ENCODE measurements at places on chromosomes 6 and 20.

DNA sequence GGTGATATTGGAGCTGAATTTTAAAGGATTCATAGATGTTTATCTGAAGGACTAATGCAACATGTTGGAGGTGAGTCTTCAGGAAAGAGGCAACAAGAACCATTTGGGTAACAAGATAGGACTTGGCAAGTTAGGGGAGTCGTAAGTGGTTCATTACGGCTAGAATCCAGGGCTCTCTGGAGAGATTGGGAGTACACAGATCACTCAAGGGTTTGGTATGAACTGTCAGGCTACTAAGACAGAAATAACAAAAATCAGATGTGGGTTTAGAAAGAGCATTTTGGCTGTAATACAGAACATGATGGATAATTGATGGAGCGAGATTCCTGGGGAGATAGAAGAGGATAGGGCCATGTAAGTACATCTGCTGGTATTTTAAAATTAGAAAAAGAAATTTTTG is 86.3 kb upstream of the ESR1 start:
- no peak for DNase-seq

DNA sequence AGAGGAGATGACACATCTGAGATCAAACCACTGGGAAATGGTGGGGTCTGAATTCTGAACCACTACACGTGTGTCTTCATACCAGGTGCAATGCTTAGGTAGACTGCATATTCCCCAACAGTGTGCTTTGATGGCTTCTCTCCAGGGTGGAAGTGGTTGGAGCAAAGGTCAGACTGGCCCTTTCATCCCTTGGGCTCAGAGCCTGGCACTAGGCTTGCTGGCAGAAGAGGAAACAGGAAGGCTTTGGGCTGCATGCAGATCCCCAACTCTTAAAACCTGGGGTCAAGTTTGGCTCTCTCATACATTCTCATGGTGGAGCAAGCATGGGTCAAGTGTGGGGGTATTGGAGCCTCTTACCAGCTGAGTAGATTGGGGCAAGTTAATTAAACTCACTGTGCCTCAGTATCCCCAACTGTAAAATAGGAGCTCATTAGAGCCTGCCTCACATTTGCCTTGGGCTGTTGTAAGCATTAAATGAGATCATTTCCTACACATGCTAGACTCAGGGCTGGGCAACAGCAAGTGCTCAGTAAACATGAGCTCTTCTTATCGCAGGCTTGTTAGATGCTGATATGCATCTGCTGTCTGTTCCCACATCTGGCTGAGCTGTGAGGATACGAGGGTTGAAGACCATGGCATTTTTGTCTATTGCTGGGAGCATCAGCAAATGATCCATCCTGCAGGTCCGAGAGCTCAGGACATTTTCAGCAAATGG is 51.6 kb upstream of the FAM83D start:
- DNase-seq, result no peak

DNA sequence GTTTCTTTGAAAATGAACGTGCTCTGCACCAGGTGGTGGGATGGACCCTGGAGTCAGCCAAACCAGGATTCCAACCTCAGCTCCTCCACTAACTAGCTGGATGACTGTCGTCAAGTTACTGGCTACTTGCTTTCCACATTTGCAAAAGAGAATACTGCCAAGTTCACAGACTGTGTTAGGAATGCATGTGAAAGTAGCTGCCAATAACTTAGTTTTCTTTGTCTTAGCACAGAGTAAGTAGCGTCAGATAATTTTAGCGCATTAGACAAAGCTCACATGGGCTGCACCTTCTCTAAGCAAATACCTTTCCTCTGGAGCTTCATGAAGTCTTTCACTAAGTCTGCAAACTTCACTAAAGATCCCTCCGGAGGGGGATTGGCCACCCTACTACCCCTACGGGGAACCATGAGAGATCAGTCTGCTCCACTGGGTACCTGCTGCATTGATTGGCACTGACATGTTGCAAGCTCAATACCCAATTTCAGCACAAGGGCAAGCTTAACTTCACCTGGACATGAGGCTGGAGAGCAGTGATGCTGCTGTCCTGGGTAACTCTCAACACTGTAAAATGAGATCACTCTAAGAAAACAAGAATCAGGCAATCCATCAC is 113.9 kb downstream of the MBOAT1 start:
- no peak for DNase-seq

DNA sequence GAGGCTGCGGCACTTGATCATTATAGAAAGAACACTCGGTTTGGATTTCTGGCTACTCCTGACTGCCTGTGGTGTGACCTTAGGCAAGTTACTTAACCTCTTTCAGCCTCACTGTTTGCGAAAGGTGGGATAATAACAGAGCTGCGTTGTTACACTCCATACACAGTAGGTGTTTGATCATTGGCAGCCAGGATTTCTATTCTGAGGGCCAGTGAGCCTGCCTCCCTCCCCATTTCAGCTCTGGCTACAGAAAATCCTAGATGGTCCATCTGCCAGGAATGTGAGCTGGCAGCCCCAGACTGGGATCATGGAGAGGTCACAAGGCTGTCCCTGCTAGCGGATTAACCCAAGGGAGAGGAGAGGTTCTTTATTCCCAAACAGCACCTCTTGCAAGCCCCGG is 2.7 kb downstream of the KCNB1 start:
- no peak for DNase-seq

GRCh38 chr20:24479595-24479994 is 10.2 kb downstream of the SYNDIG1 start:
- DNase-seq, result no peak

- DNase-seq, result no peak
Measured at GRCh38 chr6:148501178-148501590, 158.5 kb downstream of the SASH1 start.

DNA sequence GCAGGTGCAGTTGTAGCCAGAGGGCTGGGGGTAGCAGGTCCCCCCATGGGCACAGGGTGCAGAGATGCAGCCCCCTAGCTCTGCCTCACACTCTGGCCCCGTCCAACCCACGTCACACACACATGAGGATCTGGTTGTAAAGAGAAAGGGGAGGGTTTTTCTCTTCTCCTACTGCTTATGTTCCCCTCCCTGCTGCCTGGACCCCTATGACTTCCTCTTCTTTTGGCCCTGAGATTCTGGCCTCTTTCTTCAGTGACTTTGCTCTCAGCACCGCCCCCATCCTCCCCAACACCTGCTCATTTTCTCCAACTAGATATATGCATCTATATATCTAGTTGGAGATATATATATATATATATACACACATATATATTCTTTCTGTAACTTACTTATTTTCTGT is 9.7 kb downstream of the NOTCH4 start:
- no peak for DNase-seq

DNA sequence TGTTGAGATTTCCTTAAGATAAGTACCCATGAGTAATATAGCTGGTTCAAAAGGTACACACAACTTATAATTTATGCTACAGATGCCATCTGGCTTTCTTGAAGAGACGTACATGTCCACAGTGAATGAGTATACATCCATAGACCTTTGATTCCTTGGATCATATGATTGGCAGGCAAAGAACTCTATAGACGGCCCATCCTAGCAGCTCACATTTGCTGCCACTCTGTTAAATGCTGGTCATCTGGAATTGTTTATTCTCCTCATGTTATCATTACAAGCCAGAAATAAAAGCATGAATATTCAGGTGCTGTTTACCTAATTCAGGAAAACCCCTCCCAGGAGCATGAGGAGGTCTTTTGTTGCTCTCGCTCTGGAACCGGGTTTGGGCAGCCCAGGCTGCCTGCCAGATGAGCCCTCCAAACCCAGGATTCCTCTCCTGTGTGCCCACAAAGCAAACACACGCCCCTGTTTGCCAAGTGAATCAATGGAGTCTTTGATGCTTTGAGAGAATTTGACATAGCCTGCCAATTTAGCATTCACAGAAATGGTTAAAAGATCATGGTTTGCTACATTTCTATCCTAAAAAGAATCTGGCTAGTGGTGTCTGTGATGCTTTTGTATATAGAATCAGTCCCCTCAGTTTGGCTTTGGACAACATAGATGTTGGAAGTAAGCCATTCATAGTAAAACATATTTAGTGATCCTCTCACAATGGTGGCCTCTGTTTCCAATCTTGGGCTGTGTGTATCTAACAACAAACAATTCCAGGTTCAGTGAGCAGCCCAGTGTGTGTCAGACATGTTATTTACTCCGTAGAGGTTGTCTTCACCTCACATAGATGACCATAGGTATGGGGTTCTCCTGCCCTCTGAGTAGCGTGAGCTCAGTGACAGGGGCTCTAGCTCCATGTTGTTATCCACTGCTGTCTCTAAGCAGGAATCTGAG is 17.5 kb upstream of the PLCG1 start:
- no peak for DNase-seq

GRCh38 chr6:79269877-79270276 is 35.4 kb upstream of the HMGN3 start:
- no peak for DNase-seq

DNA sequence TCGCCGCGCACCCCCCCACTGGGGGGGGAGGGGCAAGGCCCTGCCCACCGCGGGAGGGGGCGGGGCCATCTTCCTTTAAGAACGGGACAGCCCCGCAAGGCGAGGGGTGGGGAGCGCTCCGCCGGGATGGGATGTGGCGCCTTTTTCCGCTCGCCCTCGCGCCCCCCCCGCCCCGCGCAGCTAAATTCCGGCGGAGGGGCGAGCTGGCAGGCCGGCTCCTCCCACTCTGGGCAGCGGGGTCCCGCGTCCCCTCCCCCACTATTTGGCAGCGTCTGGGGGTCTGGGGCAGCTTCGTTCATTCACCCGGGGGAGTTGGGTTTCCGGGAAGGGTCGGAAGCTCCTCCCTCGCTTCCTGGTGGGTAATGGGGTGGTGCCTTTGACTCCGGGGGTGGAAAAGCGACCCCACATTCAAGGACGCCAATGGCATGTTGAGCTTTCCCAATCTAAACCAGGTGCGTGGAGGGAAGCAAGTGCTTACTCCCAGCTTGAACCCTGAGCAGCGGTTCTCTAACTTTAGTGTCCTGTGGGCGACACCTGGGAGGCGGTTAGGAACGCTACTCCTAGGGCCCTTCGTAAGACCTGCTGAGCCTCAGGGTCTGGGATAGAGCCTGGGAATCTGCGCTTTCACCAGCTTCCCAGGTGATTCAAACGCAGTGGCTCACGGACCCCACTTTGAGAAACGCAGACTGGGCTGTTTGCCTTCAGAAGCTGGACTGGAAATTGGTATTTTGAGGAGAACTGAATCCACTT is 927 bp downstream of the ASXL1 start:
- peak; percentile 9 for DNase-seq

DNA sequence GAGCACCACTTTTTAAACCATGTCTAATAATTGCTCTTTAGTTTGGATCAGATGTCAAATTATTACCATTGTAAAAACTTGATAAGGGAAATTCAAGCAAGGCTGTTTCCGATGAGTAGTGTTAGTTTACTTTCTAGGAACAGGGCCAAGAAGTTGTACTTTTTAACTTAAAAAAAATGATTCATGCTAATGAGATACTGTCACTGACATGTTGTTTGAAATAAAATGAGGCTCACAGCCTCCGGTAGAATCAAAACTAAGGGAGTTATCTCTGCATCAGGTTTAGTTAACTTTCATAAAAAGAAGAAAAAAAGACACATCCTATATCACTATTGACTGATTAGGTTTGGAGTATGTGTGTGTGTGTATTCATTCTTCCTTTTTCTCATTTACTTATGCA is 55.2 kb upstream of the SUPT3H start:
- DNase-seq, result no peak

DNA sequence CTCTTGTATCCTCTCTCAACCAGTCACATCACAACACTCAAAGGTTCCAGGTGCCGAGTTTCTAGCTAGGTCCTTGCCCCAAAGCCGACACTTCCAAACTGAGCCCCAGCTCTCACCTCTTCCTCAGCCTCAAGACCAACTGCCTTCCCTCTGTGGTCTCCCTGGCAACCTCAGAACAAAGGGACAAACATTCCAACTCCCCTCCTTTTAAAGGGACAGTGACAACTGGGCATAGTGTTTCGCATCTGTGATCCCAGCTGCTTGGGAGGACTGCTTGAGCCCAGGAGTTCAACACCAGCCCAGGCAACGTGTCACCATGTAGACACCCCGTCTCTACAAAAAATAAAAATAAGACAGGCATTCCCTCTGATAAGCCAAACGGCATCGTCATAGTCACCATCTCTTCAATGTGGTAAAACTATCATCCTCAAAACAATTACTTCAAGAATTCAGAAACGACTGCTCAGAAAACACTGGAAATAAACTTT is 11.3 kb downstream of the DIDO1 start:
- DNase-seq, result peak; percentile 3

DNA sequence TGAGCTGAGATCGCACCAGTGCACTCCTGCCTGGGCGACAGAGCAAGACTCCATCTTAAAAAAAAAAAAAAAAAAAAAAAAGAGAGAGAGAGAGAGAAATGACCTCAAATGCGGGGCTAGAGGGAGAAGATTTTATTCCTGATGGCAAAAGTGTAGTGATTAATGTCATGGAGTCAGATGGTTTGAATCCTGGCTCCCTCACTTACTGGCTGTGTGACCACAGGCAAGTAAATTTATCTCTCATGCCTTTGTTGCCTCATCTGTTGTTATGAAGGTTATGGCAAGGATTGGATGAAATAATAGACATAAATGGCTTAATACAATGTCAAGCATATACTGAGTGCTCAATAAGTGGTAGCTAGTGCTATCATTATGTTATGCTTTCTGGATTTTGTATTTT is 29.3 kb downstream of the RIN2 start:
- no peak for DNase-seq

GRCh38 chr6:85077098-85077497 is 312.7 kb upstream of the TBX18 start:
- DNase-seq, result no peak

DNA sequence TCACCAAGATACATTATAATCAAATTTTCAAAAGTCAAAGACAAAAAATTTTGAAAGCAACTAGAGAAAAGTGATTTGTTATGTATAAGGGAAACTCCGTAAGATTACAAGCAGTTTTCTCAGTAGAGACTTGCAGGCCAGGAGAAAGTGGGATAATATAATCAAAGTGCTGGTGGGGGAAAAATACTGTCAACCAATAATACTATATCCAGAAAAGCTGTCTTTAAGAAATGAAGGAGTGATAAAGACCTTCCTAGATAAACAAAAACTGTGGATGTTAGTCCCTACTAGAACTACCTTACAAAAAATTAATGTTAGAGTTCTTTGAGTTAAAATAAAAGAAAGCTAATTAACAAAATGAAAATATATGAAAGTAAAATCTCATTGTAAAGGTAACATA is 79.7 kb downstream of the SYNE1 start:
- DNase-seq, result no peak

DNA sequence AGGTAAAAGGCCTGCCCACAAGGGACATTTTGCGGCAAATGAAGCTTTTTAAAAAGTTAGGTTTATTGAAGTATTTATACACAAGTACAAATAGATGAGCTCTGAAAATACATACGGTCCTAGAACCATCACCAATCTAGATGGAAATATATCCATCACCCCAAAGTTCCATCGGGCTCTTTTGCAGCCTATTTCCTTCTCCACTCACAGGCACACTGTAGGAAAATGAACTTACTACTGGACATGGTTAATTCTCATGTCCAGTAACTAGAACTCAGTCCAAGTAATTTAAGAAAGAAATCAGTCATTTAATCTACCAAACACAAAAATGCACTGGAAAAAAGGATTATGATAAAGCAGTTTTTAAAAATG is 6.2 kb downstream of the PCNA start:
- no peak for DNase-seq

DNA sequence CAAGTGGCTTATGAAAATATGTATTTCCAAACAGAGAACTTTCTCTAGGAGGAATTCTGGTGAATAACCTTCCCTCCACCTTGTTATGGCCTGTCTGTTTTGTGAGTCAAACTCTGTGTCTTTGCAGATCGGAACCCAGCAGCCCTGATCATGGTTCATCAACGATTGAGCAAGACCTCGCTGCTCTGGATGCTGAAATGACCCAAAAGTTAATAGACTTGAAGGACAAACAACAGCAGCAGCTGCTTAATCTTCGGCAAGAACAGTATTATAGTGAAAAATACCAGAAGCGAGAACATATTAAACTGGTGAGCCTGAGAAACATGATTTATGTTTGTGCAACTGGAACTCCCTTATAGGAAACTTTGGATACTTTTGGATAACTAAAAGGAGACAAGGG is 294.5 kb upstream of the PLCB4 start:
- no peak for DNase-seq

All from AML-193 (cell line).